ENCODE measurements at places on chromosomes 5 and 9.

DNA sequence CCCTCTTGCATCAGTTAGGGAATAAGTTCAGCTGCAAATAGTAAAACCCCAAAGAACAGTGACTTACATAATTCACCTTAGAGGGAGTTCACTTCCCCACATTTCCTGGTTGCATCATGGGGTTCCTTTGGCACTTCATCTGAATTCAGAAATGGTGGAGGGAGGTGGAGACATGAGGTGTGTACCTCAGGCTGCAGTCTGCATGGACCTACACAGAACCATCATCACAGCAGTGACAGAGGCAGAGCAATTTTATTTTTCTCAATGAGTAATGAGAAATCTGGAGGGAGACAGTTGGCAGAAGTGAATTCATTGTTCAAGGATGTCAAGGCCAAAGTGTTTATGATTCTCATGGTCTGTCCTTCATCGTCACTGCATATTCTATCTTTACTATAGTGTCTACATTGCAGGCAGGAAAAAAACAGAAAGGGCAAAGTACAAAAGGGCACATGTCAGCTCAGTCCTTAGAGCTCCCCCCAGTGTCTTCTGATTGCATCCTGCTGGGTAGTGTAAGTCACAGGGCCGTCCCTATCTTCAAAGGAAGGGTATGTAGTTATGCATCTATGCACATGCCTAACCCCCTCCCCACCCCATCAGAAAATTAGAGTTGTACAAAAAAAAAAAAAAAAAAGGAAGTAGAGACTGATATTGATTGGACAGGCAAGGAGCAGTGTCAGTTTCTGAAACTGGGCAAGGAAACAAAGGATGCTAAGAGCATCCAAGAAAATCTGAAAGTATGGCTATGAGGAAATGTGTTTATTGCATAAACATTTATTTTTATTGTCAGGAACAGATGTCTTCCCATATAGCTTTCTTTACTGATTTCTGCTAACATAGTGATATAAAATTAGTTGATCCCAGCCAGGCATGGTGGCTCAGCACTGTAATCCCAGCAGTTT, 132.7 kb upstream of the APC start:
- DNase-seq = no peak

DNA sequence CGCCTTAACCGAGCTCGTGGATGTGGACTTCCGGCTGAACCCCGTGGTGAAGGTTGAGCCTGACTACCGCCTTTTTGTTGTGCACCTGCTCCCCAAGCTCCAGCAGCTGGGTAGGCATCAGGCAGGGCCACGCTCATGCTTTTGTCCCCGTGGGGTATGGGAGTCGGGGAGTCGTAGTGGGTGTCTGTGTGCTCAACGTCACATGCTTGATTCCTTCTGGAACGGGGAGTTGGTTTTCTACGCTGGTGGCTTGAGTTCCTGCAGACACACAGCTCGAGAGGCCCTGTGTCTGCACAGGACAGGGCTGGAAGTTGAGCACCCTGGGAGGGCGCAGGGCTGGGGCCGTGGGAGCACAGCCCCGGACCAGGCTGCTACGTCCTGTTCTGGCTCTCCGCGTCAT, 8.0 kb downstream of the CEP72 start:
- no peak for DNase-seq

DNA sequence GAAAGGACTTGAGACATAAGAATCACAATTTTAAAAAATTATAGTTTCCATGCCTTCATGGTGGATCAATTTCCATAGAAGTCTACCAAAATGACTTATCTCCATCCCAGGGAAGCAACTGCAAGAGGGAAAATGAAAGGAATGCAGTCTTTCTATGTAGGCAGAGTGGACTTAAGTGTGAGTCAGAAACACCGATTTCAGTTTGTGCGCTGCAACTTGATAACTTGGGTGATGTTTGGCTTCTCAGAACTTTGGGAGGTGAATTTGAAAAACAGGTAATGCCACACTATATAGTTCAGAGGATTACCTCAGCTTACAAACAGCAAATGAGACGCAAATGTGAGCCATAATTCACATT, 708 bp upstream of the CSNK1G3 start:
- no peak for DNase-seq

DNA sequence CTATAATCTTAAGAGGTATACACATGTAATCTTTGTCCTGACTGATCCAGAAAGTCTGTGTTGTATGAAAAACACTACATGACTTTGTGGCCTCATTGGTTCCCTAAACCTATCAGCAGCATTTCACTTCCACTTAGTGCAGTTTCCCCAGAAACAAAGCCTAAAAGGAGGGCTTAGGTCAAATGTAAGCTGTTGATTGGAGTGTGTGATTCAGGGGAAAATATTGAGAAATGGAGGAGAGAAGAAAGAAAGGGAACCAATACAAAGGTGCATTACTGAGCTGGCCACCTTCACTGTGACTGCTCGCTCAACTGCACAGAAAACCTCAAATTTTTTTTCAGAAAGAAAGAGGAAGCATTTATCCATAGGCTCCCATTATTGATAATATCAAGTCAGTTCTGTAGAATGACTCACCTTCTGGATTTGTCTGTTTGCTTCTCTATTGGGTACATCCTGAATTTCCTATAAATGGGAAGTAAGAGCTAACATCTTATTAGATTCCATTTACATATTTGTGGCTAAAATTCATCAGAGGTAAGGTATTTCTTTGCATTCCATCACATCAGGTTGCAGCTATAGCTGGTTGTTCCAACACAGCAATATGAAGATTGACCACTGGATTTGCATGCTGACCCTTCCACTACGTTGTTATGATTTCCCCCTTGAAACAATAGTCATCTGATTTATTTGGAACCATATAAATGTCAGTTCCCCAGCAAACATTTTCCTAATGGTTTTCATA, 10.3 kb upstream of the FST start:
- no peak for DNase-seq

DNA sequence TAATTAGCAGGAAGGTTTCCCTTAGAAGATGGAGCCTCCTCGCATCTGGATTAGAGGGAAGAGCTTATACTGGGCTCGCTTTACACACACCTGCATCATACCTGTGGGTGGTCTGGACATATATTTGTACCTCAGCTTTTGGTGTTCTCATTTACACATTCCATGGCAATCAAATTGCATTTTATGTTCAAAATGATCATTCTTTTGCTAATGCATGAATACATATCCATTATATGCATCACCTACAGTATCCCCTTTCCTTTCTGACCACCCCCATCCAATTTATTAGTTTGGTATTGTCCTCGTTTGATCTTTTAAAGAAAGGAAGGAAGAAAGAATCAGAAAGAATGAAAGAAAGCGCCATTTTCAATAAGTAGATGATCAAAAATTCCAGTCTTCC, 251.5 kb downstream of the SLF1 start:
- DNase-seq = no peak

- DNase-seq = no peak
Measured at GRCh38 chr9:87336407-87336806, 161.3 kb upstream of the DAPK1 start.

DNA sequence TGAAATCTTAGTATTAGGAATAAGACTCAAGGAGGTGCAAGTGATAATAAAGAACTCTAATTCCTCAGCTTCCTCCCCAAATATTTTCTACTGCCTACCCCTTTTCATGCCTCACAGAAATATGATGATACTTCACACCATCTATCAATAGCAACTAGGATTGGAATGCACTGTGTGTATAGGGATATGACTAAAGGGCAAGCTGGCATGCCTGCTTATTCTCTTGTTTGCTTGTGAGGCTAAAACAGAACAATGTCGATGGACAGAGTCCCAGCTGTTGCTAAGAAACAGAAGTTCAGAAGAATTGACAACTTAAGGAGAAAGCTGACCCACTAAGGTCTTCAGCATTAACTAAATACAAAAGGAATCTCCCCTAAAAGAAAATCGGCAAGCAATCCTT, 9.7 kb upstream of the CHD1 start:
- DNase-seq = no peak

- no peak for DNase-seq
Measured at GRCh38 chr9:34994260-34994899, 4.8 kb downstream of the DNAJB5 start.

- DNase-seq = no peak
Measured at GRCh38 chr9:86909388-86909787, 37.9 kb downstream of the GAS1 start.

GRCh38 chr5:125150041-125150669, 403.7 kb upstream of the ZNF608 start:
- no peak for DNase-seq

GRCh38 chr5:129724222-129724621, 23.7 kb upstream of the MINAR2 start:
- DNase-seq = no peak

DNA sequence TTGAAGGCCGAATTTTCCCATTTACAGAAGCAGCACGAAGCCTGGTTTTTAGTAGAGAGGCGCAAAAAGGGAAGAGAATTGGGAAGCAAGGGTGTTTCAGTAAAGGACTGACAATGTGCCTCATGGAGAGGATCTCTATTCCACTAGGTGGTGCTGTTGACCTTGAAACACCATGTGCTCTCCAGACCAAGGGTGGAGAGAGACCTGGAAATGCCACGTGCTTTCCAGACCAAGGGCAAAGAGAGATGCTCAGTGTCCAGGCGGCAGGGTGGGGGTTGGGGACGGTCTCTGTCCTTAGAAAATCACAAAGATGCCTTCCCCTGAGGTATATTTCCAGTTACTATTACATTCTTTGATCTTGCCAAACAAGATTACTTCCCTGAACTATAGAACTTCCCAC, 425.3 kb downstream of the CSNK1G3 start:
- DNase-seq = no peak

DNA sequence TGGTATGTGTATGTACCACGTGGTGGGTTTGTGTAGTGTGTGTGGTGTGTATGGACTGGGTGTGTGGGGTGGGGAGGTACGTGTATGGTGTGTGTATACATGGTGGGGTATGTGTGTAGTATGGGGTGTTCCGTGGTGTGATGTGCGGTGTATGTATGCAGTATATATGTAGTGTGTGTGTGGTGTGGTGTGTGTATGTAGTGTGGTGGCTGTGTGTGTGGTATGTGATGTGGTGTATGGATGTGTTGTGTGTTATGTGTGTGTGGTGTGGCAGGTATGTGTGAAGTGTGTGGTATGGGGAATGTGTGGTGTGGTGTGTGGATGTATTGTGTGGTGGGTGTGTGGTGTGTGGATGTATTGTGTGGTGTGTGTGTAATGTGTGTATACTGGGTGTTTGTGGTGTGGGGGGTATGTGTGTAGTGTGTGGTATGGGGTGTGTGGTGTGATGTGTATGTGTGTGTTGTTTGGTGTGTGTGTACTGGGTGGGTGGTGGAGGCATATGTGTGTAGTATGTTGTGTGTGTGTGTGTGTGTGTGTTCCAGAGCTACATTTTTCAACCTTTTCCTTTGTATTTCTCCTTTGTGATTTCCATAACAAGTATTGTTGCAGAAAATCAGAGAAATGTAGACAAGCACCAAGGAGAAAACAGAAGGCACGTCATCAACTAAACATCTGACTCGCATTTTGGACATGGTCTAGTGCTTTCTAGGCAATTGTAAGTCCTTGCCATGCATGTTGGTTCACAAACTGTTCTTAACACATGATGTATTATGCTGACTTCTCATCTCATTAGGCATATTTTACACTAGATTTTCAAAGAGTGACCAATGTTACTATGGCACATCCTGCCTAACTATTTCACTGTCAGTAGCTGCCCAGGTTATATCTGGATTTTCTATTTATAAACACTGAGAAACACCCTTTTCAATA, 13.2 kb downstream of the SEMA4D start:
- no peak for DNase-seq

DNA sequence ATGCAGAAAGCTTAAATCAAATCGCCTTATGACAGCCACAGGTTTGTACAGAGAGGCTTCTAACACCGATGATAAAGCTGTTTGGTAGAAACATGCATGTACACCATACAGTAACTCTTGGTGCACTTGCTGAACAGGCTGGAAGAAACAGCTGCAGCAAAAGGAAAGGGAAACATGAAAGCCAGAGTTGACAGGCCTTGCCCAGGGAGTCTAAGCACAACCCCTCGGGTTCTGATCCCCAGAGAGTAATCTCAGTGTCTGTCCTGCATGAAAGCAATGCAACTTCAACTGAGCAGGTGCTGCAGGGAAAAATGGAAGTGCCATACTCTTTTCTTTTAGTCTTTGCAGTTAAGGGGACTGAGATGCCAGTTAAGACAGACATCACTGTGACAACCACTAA, 419.9 kb downstream of the BNC2 start:
- DNase-seq = no peak

GRCh38 chr9:134336228-134336627, 10.0 kb downstream of the RXRA start:
- DNase-seq = no peak

GRCh38 chr5:67366276-67366675, 169.7 kb upstream of the CD180 start:
- DNase-seq = no peak

DNA sequence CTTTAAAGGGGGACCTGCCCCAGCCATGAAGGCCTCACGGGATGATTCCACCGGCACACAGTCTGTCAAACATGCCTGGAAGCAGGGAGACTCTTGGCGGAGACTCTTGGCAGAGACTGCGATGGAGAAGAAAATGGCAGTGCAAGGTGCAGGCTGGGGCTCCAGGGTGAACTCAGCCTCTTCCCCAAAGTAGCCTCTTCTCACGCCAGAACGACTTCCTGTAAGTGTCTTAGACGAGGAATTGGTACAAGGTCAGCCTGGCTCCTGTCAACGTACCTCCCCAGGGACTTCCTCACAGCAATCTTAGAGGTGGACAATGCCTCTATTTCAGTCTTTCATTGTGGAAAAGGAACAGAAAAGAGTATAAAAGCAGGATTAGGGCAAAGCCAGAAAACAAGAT, 109.3 kb downstream of the UGCG start:
- no peak for DNase-seq

DNA sequence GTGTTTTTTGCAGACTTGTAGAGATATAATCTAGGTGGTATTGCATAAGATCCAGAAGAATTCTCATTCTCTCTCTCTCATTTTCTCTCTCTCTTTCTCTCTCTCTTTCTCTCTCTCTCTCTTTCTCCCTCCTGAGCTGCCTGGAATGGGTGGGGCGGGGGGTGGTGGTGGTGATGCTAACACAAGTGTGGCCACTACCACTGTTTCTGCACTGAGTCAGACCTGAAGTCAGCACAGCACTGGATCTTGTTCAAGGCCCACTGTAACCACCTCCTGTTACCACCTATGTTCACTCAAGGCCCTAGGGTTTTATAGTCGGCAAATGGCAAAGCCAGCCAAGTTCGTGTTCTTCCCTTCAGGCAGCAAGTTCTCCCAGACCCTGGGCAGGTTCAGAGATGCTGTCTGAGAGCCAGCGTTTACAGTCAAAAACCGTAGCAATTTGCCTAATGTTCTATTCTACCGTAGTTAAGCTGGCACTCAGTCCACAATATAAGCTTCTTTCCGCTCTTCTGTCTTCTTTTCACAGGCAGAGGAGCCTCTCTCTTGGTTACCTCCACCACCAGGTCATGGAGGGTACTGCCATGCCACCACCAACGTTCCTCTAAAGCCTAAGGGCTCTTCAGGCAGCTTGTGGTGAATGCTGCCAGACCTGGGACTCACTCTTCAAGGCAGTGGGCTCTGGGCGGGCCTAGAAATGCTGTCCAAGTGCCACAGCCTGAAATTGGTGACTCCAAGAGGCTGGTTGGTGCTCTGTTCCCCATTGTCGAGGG, 235.7 kb upstream of the PRR16 start:
- no peak for DNase-seq

GRCh38 chr5:137604348-137605095, 105.4 kb upstream of the SPOCK1 start:
- DNase-seq = no peak
